ENCODE measurements at places on chromosomes 7 and 10.
A peak's percentile ranks its signal among the peaks of the same experiment; 100 is the strongest.

DNA sequence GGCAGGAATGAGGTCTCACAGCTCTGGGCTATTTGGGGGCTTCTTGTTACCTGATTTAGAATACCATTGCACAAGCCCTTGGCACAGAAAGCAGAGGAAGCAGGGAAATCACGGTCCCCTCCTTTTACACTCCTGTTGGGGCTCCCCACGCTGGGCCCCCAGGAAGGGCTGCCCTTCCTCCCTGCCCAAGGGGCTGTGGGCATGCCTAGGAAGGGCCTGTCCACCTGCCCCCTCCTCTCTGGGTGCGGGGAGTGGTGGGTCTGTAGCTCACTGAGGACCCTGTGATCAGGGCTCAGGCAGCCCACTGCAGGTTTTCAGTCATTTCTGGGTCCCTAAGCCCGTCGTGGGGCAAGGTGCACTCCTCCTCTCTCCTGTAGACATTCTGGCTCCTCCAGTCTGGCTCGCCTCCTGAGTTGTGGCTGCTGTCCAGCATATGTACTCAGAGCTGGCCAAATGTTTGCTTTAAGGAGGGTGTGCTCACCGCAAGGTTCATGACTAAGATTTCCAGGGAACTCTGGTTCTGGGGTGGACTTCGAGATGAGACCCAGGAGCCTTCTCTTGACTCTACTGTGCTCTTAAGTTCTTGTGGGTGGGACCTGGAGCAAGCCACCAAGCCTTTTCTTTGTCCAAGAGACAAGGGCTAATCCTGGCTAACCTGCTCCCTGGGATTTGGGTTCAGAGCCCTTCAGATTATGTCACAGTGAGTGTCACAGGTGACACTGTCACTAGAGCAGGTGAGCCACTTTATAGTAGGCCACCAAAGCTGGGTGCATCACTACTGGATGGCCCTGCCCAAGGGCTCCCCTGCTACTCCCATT is 56.0 kb downstream of the TACR2 start:
- no peak for DNase-seq

DNA sequence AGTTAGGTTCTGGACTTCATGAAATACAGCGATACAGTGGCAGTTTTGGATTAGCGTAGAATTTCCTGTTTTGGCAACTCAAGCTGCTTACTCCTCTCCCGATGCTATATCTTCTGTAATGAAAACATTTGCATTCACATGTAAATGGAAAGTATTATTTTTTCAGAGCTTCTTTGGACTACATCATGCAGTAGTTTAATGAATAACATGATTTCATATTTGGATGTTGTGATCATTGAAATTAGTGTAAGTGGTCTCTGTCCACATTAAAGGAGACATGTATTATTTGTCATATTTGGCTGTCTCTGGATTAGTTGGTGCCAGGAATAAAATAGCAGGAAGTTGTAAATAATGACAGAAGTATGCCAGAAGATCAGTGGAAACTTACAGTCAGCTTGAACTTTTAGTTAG is 331.6 kb downstream of the GFRA1 start:
- no peak for DNase-seq

GRCh38 chr7:141593134-141593533 is 41.9 kb downstream of the AGK start:
- DNase-seq: no peak

GRCh38 chr10:86366902-86367151 is 232 bp upstream of the GRID1 start:
- DNase-seq: no peak

DNA sequence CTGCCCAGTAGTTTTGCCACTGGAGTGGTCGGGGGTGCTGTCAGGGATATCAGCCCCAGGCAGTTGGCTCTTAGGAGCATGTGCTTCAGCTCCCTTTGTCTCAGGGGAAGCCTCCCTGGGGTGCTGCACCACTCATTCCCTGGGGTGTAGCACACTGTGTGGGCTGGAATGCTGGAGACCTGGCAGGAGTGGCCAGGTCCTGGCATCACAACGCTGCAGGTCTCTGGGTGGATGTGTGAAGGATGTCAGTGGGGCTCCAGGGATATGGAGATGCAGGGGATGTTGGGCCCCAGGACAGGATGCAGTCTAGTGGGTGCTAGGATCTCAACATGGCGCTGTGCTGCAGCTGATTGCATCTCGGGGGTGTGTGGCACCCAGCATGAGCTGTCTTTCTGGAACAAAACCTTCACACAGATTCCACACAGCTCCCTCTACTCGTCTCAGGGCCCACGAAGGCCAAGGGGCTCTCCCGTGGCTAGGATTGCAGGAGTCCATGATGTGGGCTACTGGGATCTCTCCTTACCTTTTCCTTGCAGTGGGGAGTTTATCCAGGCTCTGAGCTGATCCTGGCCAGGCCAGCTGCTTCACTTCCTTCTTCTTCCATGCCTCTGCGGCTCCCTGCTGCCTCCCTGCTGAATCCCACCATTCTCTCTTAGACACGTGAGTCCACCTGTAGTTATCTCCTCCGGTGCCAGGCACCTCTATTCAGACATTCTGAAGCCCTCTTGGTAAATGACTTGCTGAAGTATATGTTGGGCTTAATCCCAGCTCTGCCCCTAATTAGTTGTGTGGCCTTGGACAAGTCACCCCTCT is 295.1 kb downstream of the RPS24 start:
- no peak for DNase-seq

- DNase-seq: no peak
Observed at GRCh38 chr10:87590705-87591588, 68.7 kb upstream of the PAPSS2 start.

DNA sequence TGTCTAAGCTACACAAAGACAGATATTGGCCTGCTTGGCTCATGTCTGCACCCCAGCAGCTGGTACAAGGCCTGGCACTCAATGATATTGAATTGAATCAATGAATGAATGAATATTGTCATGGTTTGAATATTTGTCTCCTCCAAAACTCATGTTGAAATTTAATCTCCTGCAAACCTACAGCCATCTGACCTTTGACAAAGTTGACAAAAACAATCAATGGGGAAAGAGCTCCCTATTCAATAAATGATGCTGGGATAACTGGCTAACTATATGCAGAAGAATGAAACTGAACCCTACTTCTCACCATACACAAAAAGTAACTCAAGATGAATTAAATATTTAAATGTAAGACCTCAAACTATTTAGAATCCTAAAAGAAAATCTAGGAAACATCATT is 144.7 kb downstream of the CYP26A1 start:
- no peak for DNase-seq

DNA sequence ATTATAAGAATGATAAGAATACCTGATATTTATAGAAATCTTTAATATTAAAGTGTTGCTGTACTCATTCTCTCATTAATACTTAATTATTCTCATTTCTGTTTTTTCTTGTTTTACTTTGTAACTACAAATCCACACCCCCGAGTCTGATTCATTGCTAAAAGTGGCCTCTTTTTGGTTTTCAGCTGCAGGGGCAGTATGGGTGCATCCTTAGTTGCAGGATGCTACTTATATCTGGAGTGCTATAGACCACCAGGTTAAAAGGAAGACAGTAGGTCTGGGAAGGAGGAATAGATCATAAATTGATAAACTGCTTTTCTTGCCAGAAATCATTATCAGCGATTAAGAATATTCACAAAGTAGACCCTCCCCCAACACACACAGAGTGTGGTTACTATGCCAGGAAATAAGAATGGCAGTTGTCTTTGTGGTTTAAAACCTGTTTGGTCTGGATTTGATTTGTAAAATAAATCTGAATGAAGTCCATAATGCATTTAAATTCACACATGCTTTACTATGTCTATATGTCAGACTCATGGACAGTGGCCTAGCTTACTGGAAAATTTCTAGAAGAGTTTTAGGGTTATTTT is 96.5 kb downstream of the NRF1 start:
- DNase-seq: no peak

DNA sequence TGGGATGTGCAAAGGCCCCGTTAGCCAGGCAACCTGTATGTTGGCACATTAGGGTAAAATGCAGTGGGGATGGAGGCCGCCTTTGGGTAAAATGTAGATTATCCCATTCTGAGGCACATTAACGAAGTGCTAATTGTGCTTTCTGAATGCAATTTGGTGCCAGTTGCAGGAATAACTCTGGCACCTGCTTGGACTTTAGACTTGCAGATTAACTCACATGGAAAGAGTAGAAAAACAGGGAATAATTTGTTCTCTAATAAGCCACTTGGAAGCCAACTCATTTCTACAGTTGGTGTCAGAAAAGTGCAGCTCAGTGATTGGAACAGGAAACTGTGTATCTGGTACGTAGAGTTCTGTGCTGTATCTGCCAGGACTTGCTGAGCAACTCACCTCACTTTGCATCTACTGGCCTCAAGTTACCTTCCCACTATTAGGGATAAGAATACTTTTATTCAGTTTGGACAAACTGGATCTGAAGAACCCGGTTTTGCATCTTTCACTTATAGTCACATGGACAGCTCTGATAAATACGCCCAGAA is 377.4 kb upstream of the PODXL start:
- no peak for DNase-seq

- DNase-seq: no peak
Observed at GRCh38 chr7:103597606-103598005, 151.6 kb upstream of the SLC26A5 start.

DNA sequence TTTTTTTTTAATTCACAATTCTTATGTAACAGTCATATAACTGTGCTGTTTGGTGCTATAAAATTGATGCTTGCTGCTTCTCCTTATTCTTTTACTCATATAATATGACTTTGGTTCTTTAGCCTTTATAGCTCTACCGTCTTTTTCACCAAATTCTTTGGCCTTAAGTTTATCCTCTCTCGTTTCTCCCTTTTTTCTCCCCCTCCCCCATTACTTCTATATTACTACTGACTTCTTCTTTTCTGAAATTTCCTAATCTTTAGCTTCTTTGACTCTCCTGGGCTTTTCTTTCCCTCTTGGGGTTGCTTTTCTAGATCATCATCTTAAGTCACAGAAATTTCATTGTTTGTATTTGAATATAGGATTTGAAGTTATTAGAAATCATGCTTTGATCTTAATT is 3.8 kb downstream of the BCCIP start:
- DNase-seq: no peak

DNA sequence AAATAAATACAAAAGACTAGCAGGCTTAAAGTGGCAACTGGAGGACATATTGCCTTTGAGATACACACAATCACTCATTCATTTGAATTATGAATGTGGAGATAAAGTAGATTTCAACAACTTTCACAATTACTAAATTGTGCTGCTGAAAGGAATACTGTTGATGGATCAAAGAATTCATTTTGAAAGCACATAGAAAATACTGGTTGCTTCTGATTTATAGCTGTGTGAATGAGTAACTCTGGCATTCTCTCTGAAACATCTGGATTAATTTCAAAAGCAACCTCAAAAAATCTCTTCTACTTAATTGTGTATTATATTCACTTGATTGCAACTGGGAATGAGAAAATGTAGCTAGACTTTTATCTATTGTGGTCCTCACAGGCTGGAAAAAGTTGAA is 397.6 kb downstream of the THSD7A start:
- no peak for DNase-seq

DNA sequence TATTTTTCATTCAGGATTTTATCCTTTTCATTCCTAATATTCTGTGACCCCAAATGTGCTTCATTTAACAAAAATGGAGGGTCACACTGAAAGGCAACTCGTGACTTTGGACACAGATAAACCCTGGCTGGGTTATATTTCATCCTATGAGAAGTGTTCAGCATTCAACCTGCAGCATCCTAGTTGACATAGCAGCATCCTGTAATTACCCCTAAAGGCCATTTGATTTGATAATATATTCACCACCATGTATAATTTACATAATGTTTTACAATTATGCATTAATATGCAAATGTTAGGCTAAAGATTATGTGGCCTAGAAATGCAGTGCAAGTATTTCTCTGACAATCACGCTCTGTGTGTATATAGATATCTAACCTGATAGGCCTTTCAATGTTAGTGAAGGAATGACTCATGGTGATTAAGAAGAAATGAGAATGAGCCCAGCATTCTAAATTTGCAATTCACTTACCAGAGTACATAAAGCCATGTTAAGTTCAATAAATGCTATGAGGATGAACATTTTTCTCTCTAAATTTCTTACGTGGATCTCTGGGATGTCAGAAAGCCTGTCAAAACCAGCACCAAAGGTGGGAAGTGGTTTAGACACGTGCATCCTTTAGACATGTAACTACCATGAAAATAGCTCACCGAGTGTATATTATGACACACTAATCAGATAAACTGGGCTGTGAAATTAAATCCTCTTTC is 337.7 kb upstream of the AOAH start:
- no peak for DNase-seq

- no peak for DNase-seq
Observed at GRCh38 chr7:44051611-44052220, 7.2 kb downstream of the DBNL start.

GRCh38 chr7:42138691-42139090 is 98.3 kb downstream of the GLI3 start:
- DNase-seq: no peak

- DNase-seq: peak; percentile 63
Observed at GRCh38 chr7:104923010-104923421, 91.0 kb upstream of the KMT2E start.

DNA sequence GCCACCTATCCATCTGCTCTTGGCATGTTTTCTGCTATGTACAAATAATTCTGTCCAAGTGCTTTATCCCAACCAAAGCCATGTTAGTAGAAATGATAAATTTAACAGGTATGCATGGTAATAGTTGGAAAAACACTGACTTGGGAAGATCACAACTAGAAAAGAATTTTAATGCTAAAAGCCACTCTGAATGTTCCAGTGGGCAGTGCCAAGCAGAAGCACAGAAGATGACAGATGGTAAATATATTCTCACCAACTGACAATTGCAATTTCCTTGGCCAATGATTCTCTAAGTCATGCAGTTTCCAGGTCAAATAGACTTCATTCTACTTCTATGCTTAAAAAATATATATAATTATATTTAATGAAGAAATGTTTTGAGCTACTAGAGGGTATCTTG is 83.6 kb upstream of the SEMA3C start:
- DNase-seq: no peak

DNA sequence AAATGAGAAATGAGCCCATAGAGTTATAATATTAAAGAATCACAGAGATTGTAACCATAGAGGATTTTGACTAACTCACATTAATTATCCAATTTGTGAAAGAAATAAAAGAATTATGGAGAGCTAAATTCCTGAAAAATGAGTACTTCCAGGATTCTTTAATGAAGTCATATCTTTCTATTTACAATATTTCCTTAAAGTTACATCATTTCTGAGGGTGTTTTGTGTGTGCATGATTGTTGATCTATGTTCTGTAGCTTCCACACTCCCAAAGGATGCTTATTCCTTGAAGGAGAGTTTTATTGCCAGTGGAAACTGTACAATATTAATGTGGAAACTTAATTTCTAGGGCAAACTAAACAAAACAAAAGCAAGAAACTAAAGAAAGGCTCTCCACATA is 299.6 kb downstream of the MDFIC start:
- DNase-seq: no peak

DNA sequence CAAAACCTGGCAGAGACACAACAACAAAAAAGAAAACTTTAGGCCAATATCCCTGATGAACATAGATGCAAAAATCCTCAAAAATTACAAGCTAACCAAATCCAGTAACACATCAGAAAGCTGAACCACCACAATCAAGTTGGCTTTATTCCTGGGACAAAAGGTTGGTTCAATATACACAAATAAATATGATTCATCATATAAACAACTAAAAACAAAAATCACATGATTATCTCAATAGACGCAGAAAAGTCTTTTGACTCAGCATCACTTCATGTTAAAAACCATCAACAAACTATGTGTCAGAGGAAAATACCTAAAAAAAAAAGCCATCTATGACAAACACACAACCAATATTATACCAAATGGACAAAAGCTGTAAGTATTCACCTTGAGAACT is 283.5 kb downstream of the THSD7A start:
- DNase-seq: no peak

GRCh38 chr10:27680691-27681605 is 64.7 kb downstream of the MKX start:
- DNase-seq: no peak

- DNase-seq: no peak
Observed at GRCh38 chr10:127552446-127552845, 3.3 kb downstream of the NPS start.

Measured in central memory CD4-positive, alpha-beta T cell (primary cell).